ENCODE measurements at places on chromosomes 6 and 20.

DNA sequence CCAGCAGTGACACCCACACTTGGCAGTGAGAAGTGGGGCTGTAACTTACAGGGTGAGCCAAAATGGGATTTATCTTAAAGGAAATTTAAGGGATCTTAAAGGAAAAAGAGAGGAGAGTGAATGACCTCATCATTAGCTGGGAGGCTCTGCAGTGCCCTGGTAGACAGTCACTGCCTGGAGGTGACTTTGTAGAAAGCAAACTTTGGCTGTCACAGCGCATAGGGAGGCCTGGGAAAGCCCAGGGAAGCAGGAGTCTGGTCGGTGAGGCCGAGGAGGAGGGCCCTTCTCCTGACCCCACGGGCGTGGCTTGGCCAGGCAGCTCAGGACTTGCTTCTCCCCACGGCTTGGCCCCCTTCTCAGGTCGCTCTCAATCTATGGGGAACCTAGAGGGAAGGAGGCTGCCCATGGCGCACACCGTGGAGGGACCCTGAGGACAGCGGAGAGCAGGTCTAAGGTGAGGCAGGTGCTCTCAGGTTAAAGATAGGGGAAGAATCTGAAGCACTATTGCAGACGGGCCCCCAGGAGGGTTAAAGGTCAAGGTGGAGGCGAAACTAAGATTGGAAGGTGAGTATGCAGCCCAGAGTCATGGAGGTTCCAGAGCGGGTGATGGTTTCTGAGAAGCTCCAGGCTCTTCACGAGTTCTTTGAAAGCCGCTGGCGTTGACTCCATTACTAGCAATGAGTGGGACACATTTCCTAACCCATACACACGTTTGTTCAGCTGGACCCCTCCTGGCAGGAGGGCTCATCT, 15.6 kb upstream of the RIPK1 start:
- no peak for DNase-seq

GRCh38 chr20:20241976-20242375, 125.9 kb upstream of the INSM1 start:
- no peak for DNase-seq

- no peak for DNase-seq
These were observed 65.4 kb downstream of the RPRD1B start for GRCh38 chr20:38098952-38099351.

- no peak for DNase-seq
These were observed 143.1 kb downstream of the CDH26 start for GRCh38 chr20:60101201-60101890.

DNA sequence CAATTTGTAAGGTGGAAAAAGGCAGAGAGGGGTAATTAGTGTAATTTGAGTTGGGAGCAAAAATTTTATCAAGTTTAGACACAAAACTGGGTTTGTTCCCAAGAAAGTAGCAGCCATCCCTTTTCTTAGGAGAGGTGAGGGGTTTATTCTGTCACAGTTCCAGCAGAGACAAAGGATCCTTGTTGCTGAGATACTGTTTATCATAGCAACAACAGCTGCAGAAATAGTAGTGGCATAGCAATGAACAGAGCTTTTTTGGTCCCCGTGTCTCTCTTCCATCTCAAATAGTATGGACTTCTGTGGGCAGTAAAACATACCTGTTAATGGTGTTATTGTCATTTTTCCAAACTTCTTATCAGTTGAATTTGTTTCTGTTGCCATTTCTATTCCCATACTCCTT, 23.9 kb downstream of the ZKSCAN8 start:
- no peak for DNase-seq

GRCh38 chr6:3165631-3166534, 8.5 kb upstream of the TUBB2A start:
- DNase-seq: no peak

DNA sequence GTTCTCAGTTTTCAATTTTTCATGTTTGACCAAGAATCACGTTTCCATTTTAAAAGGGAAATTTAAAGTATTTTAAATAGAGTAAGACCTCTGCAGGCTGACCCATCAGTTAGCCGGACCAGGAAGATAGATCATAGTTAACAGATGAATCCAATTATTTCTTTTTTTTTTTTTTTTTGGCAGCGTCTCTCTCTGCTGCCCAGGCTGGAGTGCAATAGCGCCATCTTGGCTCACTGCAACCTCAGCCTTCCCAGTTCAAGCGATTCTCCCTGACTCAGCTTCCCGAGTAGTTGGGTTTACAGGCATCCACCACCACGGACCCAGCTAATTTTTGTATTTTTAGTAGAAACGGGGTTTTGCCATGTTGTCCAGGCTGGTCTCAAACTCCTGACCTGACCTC, 256.7 kb upstream of the CNR1 start:
- no peak for DNase-seq

DNA sequence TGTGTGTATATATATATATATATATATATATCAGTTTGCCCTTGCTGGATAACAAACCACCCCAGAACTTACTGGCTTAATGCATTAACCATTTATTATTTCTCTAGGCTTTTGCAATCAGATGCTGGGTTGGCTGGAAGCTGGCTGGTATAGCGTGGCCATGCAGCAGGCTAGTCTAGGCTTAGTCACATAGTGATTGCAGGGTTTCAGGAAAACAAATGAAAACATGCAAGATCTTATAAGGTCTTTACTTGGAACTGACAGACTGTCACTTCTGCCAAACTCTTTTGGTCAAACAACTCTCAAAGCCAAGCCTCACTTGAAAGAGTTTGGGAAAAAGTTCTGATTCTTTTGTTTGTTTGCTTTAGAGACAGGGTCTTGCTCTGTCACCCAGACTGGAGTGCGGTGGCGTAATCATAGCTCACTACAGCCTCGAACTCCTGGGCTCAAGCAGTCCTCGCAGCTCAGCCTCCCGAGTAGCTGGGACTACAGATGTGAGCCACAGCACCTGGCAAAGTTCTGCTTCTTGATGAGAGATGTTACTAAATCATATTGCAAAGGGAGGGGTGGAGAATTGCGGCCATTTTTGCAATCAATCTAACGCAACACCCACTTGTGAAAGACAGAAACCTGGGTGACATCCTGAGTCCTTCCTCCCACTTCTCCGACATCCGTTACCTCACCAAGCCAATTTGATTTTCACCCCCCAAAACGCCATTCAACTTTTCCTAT, 74.6 kb upstream of the RNF24 start:
- DNase-seq: no peak

DNA sequence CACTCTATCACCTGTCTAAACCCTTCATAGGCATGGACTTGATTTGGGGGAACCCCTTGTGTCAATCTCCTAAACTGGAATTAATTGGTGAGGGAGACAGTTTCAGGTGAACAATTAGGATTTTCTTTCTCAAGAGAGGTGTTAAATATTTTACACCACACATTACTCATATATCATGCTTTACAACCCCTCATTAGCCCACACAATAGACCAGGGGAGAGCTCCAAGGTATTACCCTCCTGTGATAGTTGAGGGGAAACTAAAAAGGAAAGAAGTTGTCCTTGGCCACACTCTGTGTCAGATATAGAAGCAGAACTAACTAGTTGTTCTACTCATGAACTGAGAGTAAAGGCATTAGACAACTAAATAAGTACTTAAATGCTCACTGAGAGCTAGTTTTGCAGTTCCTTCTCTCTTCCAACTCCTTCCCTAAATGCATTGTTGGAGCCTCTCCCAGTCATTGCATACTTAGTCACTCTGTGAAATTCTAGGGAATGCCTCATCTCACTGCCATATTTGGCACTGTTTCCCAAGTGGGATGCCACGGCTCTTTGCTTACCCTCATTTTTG, 183.7 kb upstream of the CEP162 start:
- DNase-seq: no peak

GRCh38 chr20:38111366-38112232, 53.5 kb downstream of the TGM2 start:
- no peak for DNase-seq

GRCh38 chr20:41268917-41269652, 48.4 kb downstream of the ZHX3 start:
- no peak for DNase-seq

DNA sequence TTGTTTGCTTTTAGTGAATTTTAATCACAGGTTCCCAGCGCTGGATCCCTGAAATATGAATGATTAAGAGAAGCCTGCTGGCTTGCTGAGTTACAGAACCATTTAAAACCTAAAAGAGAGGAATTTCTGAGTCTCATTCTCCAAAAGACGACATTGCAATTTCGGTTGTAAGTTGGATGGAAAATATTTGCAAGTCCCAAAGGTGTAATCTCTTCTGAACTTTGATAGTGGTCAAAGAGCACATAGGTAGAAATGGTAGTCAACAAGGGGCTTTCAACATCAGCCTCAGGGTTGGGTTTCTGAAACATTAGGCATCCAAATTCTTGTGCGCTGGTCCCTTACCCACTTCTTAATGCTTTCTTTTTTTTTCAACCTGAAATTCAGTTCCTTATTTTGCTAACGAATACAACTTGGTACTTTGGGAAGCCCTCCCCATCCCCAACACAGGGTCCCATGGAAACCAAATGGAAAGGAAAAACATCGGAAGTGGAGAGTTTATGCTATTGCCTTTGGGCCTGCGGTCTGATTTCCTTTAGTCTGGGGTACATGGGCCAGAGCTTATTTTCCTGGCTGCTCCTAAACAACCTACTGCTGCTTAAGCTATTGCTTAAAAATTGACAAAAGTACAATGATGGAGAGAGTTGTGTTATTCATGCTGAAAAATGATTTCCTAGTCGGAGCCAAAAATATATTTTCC, 117.0 kb upstream of the KCNK16 start:
- DNase-seq: no peak

DNA sequence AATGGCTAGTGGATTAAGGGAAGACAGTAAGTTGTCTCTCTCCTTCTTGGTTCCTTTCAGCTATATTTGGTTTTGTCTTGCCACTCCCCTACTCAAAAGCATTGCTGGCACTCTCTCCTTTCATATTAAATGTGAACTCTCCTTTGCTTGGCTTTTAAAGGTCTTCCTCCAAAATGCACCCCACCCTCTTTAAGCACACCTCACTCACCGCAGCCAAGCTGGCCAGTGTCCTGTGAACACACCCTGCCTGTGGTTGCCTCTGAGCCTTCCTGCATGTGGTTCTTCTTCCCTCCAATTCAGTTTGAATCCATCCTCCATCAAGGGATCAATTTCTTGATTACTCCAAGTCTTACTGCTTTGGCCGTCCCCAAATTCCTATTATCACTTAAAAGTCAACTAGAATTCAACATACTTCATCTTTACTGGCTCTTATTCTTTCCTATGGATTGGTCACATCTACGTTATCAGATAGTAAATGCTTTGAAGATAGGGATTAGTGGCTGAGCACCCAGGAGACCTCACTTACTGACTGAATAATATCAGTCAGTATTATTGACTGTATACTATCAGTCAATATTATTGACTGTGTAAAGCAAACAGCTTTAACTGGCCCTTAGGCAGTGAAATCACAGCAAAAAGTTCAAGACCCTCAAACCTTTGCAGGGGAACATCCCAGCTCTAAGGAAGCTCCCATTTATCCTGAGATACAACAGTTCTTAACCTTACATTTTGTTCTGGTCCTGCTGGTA, 41.6 kb upstream of the SPDEF start:
- no peak for DNase-seq

GRCh38 chr6:5282191-5282623, 20.9 kb downstream of the FARS2 start:
- no peak for DNase-seq

DNA sequence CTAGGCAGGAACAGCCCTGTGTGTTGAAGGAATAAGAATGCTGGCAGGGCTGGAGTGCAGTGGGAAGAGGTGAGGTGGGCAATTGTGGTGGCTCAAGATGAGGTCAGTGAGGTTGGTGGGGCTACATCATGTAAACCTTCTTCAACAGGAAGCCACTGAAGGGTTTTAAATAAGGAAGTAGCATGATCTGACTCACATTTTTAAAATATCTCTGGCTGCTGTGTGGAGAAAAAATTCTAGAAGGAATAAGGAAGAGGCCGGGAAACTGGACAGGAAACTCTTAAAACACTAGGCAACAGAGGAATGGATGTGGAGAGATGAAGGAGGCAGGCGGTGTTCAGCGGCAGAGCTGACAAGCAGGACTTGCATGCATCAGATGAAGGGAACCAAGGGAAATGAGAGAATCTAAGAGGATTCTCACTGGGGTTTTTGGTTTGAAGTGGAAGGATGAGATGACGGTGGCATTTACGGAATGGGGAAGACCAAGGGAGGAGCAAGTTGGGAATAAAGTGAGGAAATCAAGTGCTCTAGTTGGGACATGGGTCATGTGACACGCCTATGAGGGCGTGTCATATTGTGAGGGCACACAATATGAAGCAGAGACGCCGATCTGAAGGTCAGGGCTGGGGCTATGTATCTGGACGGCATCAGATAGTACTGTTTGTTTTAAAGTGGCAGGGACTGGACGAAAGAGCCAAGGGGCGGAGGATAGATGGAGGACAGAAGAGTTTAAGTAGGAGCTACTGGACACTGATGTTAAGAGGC, 18.2 kb downstream of the TMEM242 start:
- DNase-seq: no peak

- peak; percentile 4 for DNase-seq
These were observed 46.2 kb upstream of the SDHAF4 start for GRCh38 chr6:70520575-70520974.

DNA sequence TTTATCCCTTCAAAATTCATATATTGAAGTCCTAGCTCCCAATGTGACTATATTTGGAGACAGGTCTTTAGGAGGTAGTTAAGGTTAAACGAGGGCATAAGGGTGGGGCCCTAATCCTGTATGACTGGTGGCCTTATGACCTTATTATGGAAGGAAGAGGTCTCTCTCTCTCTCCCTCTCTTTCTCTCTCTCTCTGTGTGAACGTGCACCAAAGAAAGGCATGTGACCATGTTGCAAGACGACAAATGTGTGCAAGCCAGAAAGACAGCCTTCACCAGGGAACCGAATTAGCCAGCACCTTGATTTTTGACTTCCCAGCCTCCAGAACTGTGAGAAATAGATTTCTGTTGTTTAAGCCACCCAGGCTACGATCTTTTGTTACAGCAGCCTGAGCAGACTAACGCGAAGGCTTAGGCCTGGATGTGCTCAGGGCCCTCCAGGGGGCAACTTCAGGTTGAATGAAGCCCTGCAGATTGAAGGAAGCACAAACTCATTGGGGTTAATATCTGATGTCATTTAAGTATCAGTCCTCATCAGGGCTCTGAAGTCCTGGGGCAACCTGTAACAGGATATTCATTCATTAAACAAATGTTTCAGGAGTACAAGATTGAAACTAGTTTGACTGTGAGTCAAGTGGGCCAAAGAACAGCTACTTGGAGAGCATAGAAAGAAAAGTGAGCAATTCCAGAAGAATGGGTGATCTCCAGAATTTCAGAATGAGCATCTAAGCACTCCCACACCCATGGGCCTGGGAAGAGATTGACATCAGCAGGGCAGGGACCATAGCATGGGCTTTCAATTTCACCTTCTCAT, 157.4 kb upstream of the TNFAIP3 start:
- DNase-seq: peak; percentile 64

DNA sequence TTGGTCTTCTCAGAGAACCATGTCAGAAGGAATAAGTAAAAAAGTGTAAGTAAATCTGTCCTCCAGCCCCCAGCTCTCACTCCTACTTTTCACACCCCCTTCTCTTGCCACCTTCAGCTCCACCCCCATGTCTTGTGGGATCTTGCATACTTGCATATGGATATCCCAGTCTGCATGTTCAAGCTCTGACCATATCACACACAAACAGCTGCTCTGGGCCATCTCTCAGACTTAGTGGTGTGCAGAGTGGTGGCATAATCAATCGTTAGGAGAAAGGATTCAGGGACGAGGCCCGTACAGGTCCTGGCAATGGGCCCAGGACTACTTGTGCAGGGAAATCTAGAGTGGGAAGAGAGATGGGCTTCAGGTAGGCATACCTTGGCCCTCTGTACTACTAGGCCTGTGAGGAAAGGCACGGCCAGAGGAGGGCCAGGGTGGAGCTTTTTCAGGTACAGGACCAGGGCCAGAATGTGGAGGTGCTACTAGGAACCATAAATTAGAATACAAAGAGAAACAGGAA, 112.0 kb upstream of the SGK1 start:
- DNase-seq: no peak

Data from stimulated activated CD4-positive, alpha-beta T cell treated with anti-CD3 and anti-CD28 coated beads, Interleukin-15, amount 100 ng/mL, for 24 hours (primary cell).